ENCODE measurements at places on chromosomes 13 and 19.

DNA sequence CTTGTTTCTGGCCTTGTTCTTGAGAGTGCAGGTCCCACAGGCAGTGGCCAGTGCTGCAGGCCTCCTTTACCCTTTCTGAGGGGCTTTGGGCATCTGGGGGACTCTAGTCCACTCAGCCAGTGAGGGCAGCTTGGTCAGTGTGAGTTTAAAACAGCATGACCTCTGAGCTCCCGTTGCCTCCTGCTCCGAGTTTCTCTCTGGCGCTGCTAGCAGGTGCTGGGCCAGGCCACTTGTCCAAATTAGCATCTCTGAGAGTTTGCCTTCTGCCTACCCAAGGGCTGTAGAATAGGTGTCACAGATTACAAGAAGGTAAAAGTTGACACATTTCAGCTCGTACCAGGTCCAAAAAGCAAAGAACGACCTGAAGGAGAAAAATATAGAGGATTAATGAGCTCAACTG is 105.9 kb downstream of the SIPA1L3 start:
- DNase-seq, result no peak

GRCh38 chr19:15169541-15170285 is 31.1 kb downstream of the NOTCH3 start:
- no peak for DNase-seq

- DNase-seq, result no peak
Measured at GRCh38 chr13:110446575-110446890, 115.0 kb downstream of the RAB20 start.

DNA sequence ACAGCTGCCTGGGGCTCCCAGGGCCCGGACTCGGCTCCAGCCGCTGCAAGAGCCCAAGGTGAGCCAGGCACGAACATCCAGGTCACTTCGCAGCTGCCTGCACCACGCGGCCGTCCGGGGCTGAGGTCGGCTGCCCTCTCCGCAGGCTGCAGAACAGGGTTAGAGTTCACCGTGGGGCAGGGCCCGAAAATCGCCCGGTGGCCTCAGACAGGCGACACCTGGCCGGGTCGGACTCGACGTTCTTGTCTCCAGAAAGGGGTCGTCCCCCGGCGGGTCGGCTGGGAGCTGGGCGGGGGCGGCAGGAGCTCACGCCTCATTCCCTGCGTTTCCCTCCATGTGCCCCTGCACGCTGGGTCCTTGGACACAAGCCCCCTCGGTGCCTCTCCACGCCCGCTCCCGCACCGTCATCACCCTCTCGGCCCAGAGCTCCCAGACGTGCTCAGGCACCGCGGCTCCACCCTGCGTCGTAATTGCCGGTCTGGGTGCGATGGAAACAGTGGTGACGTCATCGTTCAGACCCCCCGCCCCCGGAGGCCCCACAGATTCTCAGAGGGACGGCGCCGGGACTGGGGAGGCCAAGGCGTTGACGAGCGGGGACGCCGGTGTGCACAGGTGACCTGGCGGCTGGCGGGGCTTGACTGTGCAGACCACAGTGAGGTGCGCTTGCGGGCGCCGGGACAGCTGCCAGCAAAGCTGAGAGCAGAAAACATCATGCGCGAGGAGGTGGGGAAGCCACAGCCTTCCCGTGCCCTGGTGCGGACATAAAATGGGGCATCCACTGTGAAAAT is 4.0 kb upstream of the GRIN3B start:
- DNase-seq, result peak; percentile 96

- no peak for DNase-seq
Measured at GRCh38 chr19:35828692-35829301, 16.2 kb upstream of the PRODH2 start.

GRCh38 chr19:18173054-18173571 is 500 bp upstream of the IFI30 start:
- DNase-seq, result no peak

GRCh38 chr13:113879494-113880360 is 15.9 kb upstream of the GAS6 start:
- no peak for DNase-seq

- DNase-seq, result no peak
Measured at GRCh38 chr13:111584101-111584672, 263.7 kb downstream of the TEX29 start.

GRCh38 chr13:92272177-92272576 is 873.8 kb downstream of the GPC5 start:
- DNase-seq, result no peak

DNA sequence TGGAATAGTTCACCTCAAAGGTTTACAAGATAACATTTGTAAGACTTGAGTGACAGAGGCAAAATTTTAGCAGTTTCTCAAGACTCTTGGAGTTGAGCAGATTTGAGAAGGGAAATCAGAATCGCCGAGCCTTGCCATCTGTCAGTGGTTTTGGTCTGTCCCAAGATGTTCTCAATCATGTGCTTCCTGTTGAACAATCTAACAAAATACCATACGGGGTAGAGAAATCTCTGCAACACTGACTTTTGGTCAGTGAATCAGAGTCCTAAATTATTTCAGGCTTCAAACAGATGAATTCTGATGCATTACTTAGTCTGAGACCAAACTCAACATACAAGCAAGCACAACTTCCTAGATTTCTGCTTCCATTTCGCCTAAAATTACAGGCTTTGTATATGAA is 3.8 kb downstream of the KCTD12 start:
- DNase-seq, result no peak

- DNase-seq, result no peak
Measured at GRCh38 chr19:48877855-48878195, 5.6 kb downstream of the PPP1R15A start.

DNA sequence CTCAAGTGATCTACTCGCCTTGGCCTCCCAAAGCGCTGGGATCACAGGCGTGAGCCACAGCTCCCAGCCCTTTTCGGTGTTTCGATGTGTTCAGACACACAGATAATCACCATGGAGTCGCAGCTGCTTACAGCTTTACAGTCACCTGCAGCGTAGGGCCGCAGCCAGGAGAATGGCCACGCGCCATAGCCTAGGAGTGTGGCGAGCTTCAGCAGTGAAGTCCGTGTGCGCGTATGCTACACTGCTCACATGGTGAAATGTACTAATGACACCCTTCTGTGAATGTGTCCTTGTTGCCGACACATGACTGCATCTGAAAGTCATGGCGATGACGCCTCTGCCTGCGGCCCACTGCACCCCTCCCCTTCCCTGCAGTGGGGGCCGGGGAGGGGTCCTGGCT is 23.6 kb downstream of the AP3D1 start:
- DNase-seq, result no peak

DNA sequence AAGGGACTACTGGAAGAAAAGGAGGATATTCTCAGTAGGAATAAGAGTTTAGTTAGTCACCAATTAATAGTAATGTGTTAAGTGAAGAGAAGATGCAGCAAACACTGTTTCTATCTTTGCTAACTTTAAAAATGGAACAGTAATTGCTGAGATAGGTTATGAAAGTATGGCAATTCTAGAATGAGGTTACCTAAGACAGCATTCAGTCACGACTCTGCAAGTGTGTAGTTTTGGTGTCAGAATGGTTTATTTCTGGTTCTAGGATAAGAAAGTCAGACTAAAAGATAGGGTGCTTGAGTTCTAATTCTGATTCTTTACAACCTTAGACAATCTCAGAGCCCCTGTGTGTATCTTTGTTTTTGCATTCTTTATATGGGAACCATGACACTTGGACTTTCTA is 138.1 kb downstream of the POU4F1 start:
- DNase-seq, result no peak
